Smooth muscle cell of bladder (primary cell): ENCODE measurements at places on chromosomes 1 and 21. TPM values are rescaled to one million over a fixed set of nuclear protein-coding genes. Genes with fewer than 3 reads are reported as not detected.

The SPOCD1 gene
- total RNA-seq: 14.2 and 20.0 TPM in 2 replicates

The TCHH gene
- total RNA-seq: under 0.01 TPM in 2 replicates

The LMNA gene
- total RNA-seq: 865 and 1,009 TPM in 2 replicates

The SPRR2D gene
- total RNA-seq: not detected in 2 replicates

The CD1C gene
- not detected in 2 replicates for total RNA-seq

The FCER1G gene
- total RNA-seq: not detected in 2 replicates

The CAMK2N1 gene
- total RNA-seq: 7.5 and 11.1 TPM in 2 replicates

The KIF21B gene
- total RNA-seq: under 0.01 and 0.09 TPM in 2 replicates

The CD1D gene
- total RNA-seq: 5.3 and 8.0 TPM in 2 replicates

The COL9A2 gene
- 1.7 and 1.9 TPM in 2 replicates for total RNA-seq

The CSMD2 gene
- total RNA-seq: 1.6 and 2.4 TPM in 2 replicates

The LORICRIN gene
- total RNA-seq: not detected in 2 replicates

The ZFYVE9 gene
- 28.6 and 36.7 TPM in 2 replicates for total RNA-seq

The LENEP gene
- total RNA-seq: 0.18 and 0.28 TPM in 2 replicates

The GPA33 gene
- not detected in 2 replicates for total RNA-seq

The OR2AK2 gene
- total RNA-seq: not detected in 2 replicates

The OR2L2 gene
- total RNA-seq: under 0.01 TPM in 1 of 2 replicates, not detected in the other

The SLAMF6 gene
- total RNA-seq: not detected in 2 replicates

The FMO1 gene
- total RNA-seq: 0.14 and 0.37 TPM in 2 replicates

The CRNN gene
- not detected in 2 replicates for total RNA-seq

The MANEAL gene
- total RNA-seq: 0.28 and 0.46 TPM in 2 replicates

The SRSF4 gene
- total RNA-seq: 27.6 and 45.8 TPM in 2 replicates
